Left forelimb (tissue), 1 donor: ENCODE measurements at places on chromosomes 1 and 21.

- no peak for DNase-seq
These were observed 50.3 kb downstream of the CASQ2 start for GRCh38 chr1:115718011-115718754.

- DNase-seq, result no peak
These were observed 242.7 kb downstream of the TM2D1 start for GRCh38 chr1:61482170-61482734.

- no peak for DNase-seq
These were observed 940 bp upstream of the PLA2G2C start for GRCh38 chr1:20187103-20187812.

- no peak for DNase-seq
These were observed 4.1 kb downstream of the PIK3R3 start for GRCh38 chr1:46128344-46128743.

DNA sequence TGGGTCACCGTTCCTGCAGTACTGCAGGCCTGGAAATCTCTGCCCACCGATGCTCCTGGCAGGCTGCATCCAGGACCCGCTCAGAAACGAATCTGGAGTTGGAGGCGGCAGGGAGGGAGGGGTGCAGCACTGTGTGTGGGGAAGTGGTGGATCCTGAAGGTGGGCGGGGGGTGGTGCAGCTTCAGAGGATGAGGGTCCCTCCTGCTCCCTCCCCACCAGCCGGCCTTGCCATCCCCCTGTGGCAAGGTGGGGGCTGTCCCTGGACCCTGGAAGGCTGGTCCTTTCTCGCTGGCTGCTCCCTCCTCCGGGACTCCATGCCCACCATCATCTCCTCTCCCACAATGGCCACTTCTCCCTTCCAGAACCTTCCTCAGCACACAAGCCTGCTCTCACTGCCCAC, 60.4 kb downstream of the B3GALT5 start:
- DNase-seq, result no peak

DNA sequence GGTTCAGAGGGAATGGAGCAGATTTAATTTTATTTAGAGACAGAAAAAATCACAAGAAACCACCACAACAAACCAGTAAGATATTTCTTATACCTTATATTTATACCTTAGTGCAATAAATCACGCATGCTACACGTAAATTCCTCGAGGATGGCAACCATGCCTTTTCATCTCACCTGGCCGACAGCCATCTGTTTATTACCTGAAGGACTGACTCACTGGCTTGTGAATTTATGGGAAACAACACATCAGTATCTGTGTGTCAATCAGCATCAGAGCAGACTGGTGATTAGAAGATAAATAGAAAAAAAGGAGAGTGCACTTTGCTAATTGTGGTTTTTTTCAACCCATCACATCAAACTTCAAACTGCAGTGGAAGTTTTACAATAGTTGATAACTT, 58.4 kb downstream of the S1PR1 start:
- DNase-seq, result no peak

DNA sequence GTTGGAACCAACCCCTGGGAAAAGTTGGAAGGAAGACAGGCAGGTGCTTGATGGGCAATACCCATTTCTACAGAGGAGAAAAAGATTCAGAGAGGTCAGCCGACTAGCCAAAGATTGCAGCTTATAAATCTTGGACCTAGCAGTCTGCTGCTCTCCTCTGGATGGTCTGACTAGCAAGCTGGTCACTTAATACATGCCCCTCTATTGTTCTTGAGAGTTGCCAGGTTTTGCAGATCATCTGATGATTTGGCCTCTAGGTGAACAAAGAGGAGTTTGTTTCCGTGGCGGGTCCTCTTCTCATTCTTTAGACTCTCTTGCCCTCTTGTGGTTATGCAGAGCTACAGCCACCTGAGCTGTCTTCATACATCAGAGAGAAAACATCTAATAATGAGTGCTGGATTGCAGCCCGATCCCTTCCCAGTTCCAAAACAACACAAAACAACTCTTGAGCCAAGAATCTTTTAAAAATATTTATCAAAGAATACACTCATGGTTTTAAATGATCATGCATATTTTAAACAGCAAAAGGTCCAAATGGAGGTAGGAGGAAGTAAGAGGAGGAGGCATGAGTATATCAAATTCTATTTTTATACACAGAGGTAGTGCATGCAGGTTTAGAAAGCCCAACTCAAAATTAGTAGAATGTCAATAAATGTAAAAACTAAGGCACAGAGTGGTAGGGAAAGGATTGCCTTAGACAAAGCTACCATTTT, 115.7 kb downstream of the SLC30A10 start:
- no peak for DNase-seq

DNA sequence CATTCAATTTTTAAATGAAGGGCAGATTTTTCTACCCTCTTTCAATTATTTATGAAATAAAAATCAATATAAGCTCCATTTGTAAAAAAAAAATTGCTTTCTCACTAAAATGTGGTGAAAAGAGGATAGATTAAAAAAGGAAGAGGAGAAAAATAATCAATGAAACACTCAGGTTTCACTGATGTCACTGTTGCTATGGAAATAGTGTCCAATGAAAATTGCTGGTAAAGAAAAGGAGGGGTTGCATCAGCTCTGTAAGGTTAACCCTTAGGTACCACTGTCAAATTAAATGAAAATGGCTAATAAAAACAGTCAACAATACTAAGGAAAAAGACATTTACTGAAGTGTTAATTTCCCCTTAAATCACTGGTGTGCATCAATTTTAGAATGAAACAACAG, 91.6 kb upstream of the TTC39A start:
- no peak for DNase-seq

GRCh38 chr1:75472089-75472970, 138.6 kb downstream of the SLC44A5 start:
- no peak for DNase-seq

DNA sequence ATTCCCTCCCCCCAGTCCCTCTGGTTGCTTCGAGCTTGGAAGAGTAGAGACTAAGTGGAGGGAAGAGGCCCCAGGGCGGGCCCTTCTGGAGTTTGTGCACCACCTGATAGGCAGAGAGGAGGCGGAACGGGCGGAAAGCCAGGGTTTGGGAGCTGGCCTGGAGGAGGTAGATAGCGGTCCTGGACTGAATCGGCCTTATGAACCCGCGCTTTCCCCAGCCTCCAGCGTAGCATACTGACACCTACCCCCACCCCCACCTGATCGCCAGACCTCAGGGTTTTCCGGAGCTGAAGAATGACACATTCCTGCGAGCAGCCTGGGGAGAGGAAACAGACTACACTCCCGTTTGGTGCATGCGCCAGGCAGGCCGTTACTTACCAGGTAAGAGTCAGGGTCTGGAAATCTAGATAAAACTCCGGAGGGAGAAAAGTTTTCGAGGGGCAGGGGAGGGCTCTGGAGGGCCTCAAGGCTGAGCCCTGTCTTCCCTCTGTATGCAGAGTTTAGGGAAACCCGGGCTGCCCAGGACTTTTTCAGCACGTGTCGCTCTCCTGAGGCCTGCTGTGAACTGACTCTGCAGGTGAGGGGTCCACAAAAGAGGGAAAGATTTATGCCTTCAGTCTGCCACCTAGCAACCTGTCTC, 705 bp downstream of the UROD start:
- peak; percentile 78 for DNase-seq

- no peak for DNase-seq
These were observed 23.1 kb upstream of the DYNLT5 start for GRCh38 chr1:66729119-66729518.

DNA sequence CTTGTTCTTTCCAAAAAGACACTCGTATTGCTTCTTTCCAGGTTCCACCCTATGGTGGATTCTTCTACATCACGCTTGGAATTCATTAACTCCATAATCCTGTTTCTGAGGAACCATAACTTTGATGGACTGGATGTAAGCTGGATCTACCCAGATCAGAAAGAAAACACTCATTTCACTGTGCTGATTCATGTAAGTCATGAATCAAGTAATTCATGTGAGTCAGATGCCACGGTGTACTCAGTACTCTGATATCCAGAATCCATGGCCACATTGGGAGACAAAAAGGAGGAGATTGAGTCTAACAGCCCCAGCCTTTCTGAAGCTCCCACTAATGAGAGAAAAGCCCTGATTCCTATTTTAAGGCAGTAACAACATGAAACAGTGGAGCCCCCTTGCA, 7.4 kb downstream of the CHI3L2 start:
- DNase-seq, result no peak

- no peak for DNase-seq
These were observed 38.1 kb downstream of the VANGL2 start for GRCh38 chr1:160438317-160438918.
